ENCODE measurements at places on chromosomes 7 and 10. TPM values are rescaled to one million over a fixed set of nuclear protein-coding genes. Genes with fewer than 3 reads are reported as not detected.

Gene AIFM2
- 29.2 TPM for total RNA-seq

- no peaks in the 10 kb centered on the region for H3K4me1 ChIP-seq
- DNase-seq, result no peak
- H3K36me3 ChIP-seq, result no peaks in the 10 kb centered on the region
- H3K27ac ChIP-seq, result no peak overlapping the region
- no peaks in the 10 kb centered on the region for H3K27me3 ChIP-seq
These were observed 533.3 kb upstream of the GHITM start for GRCh38 chr10:83605783-83606630.

Gene LIPM
- total RNA-seq, result not detected

DNA sequence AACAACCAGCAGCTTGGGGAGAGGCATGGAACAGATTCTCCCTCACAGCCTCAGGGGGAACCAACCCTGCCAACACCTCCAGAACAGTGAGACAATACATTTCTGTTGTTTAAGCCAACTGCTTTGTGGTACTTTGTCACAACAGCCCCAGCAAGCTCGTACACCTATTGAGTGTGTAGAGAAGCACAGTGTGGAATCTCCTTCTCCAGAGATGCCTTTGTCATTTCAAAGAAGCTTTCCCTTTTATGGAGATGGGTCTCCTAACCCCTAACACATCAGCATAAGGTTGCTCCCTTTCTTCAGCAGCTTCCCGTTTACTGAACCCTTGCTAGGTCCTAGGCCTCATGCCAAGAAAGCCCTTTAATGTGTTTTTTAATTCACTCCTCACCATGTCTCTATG lies 60.7 kb upstream of the AGK start:
- no peaks in the 10 kb centered on the region for H3K4me1 ChIP-seq
- no peaks in the 10 kb centered on the region for H3K27me3 ChIP-seq
- DNase-seq, result no peak
- no peak overlapping the region for H3K4me3 ChIP-seq

DNA sequence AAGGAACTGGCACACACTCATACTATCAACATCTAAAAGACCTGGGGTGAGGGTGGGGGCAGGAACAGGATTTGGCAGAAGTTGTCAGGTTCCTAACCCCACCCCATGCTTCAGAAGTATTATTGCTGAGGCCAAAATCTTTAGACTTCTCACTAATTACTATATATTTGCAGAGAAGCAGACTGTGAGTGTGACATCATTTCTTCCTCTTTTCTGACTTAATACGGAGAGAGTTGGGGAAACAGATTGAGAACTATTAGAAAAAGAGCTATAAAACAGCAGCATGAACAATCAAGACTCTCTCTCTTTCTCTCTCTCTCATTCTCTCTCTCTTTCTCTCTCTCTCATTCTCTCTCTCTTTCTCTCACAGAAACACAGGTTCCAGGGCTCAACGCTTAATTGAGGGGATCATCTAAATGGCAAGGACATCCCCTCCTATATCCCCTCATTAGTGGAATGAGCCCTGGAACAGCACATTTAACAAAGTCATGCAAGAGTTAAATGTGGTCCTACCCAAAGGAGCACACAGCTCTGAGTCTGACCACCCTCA lies 94.8 kb downstream of the KCNMA1 start:
- H3K27ac ChIP-seq, result no peak overlapping the region
- H3K4me3 ChIP-seq, result no peak overlapping the region
- H3K36me3 ChIP-seq, result no peaks in the 10 kb centered on the region

- DNase-seq, result no peak
- no peak overlapping the region for H3K4me3 ChIP-seq
- no peaks in the 10 kb centered on the region for H3K36me3 ChIP-seq
- H3K4me1 ChIP-seq, result peaks cover 25% of the 10 kb centered on the region
- H3K27me3 ChIP-seq, result no peaks in the 10 kb centered on the region
- H3K27ac ChIP-seq, result no peak overlapping the region
These were observed 145.4 kb downstream of the ARHGAP22 start for GRCh38 chr10:48459270-48460150.

GRCh38 chr7:100626530-100627237 lies 14.3 kb downstream of the MOSPD3 start:
- peak; percentile 55 for DNase-seq
- no peaks in the 10 kb centered on the region for H3K4me1 ChIP-seq
- no peaks in the 10 kb centered on the region for H3K36me3 ChIP-seq
- no peaks in the 10 kb centered on the region for H3K27me3 ChIP-seq
- no peak overlapping the region for H3K27ac ChIP-seq
- H3K4me3 ChIP-seq, result peak overlapping the region; percentile 12

- no peaks in the 10 kb centered on the region for H3K36me3 ChIP-seq
- no peak for DNase-seq
- H3K4me3 ChIP-seq, result no peak overlapping the region
- no peaks in the 10 kb centered on the region for H3K4me1 ChIP-seq
- H3K27me3 ChIP-seq, result no peaks in the 10 kb centered on the region
- H3K27ac ChIP-seq, result no peak overlapping the region
These were observed 493.9 kb upstream of the IGFBP3 start for GRCh38 chr7:46414946-46415345.

GRCh38 chr7:1542841-1543747 lies 12.6 kb downstream of the MAFK start:
- no peaks in the 10 kb centered on the region for H3K4me1 ChIP-seq
- H3K36me3 ChIP-seq, result peaks cover 3% of the 10 kb centered on the region
- no peaks in the 10 kb centered on the region for H3K27me3 ChIP-seq
- peak; percentile 31 for DNase-seq
- no peak overlapping the region for H3K4me3 ChIP-seq
- peak overlapping the region; percentile 80 for H3K27ac ChIP-seq

DNA sequence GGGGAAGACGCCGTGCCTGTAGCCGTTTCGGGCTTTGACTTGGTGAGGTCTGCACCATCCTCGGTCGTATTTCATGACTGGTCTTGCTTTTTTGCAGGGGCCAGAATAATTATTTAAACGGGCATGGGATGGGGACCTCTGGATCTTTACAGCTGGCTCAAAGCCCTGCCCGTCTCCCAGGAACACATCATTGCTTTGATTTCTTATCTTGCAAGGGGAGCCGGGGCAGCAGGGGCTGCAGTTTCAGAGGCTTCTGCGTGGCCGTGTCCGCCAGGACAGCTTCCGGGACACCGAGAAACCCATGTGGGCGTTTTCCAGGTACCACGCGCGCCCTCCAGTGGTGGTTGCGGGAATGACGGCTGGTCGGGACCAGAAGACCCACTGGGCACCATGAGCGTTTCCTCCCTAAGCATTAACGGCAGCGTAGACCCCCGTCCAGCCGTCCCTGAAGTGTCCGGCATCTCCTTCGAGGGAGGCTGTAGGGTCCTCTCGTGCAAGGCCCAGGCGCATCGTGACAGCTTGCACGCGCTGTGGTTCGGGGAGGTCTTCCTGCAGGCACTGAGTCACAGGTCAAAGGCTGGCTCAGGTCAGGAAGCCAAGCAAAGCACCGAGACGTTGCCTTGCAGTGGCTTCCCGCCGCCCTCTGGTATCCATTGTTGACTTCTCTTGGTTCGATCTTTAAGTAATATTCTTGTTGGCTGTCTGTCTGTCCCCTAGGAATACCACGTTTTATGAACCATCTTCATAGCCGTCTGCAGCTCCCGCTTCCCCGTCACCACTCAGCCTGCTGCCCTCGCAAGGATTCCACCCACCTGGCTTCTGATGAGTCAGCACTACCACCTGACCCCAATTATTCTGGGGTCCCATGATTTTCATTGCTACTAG lies 16.2 kb upstream of the ZFAND2A start:
- peak overlapping the region; percentile 64 for H3K27ac ChIP-seq
- peak; percentile 93 for DNase-seq
- H3K4me1 ChIP-seq, result peaks cover 11% of the 10 kb centered on the region
- no peaks in the 10 kb centered on the region for H3K27me3 ChIP-seq
- peak overlapping the region; percentile 40 for H3K4me3 ChIP-seq

Gene CALU
- total RNA-seq, result 184 TPM

GRCh38 chr7:26574476-26574875 lies 282.8 kb downstream of the SNX10 start:
- no peak overlapping the region for H3K4me3 ChIP-seq
- no peaks in the 10 kb centered on the region for H3K4me1 ChIP-seq

Gene DGKI
- 0.84 TPM for total RNA-seq

DNA sequence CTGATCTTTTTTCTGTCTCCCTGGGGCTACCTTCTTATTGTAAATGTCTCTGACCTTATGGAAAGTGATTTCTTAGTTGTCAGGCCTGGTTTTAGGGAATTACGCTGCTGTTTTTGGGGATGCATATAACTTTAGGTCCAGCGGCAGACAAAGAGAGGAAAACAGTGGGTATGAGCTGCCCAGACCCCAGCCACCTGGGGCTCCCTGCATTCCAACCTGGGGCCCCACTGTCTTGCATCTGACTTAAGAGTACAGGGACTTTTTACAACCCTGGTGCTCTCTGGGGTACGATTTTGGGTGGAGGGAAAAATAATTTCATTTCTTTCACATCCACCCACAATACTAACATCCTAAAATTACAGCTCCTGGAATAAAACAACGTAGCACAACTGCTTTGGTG lies 119.4 kb downstream of the PRPF18 start:
- peak overlapping the region; percentile 47 for H3K4me3 ChIP-seq
- H3K27ac ChIP-seq, result peak overlapping the region; percentile 95
- peaks cover 62% of the 10 kb centered on the region for H3K4me1 ChIP-seq
- H3K27me3 ChIP-seq, result no peaks in the 10 kb centered on the region
- DNase-seq, result no peak

- H3K4me3 ChIP-seq, result no peak overlapping the region
- H3K36me3 ChIP-seq, result no peaks in the 10 kb centered on the region
- H3K4me1 ChIP-seq, result 0 out of 2 replicates have a peak, but pooled peaks cover 11% of the 10 kb centered on the region
- peak overlapping the region; percentile 39 for H3K27ac ChIP-seq
- DNase-seq, result no peak
These were observed 5.7 kb upstream of the AP5Z1 start for GRCh38 chr7:4769761-4770160.

- no peak overlapping the region for H3K4me3 ChIP-seq
- peaks cover 11% of the 10 kb centered on the region for H3K4me1 ChIP-seq
- H3K36me3 ChIP-seq, result no peaks in the 10 kb centered on the region
- H3K27ac ChIP-seq, result no peak overlapping the region
- DNase-seq, result no peak
- no peaks in the 10 kb centered on the region for H3K27me3 ChIP-seq
These were observed 70.6 kb upstream of the GRB10 start for GRCh38 chr7:50853311-50853710.

DNA sequence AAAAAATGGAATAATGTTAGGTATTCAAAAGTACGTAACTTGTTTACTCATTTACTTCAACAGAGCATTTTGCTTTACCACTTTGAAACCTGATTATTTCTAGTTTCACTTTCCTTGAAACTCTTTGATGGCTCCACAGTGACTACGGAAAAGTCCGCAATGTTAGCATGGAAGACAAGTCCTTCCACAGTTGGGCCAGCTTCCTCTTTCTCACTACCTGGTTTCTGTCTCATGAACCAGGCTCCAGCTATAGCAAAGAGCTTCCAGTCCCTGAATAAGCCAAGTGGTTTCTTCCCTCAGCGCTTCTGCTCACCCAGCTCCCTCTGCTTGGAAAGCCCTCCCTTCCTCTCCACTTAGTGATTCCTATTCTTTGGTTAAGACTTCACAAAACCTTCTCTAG lies 44.8 kb upstream of the SLC16A12 start:
- no peaks in the 10 kb centered on the region for H3K27me3 ChIP-seq
- no peak for DNase-seq
- H3K27ac ChIP-seq, result no peak overlapping the region
- no peaks in the 10 kb centered on the region for H3K36me3 ChIP-seq
- no peak overlapping the region for H3K4me3 ChIP-seq
